Stimulated activated CD8-positive, alpha-beta memory T cell treated with anti-CD3 and anti-CD28 coated beads, Interleukin-2, amount 100 ng/mL, for 48 hours (primary cell): ENCODE measurements at places on chromosomes 1 and 21.

DNA sequence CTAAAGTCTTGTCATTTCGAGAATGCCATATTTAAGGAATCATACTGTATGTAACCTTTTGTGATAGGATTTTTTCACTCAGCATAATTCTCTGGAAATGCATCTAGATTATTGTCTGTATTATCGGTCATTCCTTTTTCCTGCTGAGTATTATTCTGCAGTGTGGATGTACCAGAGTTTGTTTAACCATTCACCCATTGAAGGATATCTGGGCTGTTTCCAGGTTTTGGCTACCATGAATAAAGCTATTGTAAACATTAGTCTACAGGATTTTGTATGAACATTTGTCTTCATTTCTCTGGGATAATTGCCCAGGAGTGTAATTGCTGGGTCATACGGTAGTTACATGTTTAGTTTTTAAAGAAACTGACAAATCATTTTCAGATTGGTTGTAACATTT is 61.8 kb downstream of the ATP1A1 start:
- no peak for DNase-seq

GRCh38 chr1:7482077-7482476 is 289.0 kb upstream of the VAMP3 start:
- DNase-seq, result no peak

DNA sequence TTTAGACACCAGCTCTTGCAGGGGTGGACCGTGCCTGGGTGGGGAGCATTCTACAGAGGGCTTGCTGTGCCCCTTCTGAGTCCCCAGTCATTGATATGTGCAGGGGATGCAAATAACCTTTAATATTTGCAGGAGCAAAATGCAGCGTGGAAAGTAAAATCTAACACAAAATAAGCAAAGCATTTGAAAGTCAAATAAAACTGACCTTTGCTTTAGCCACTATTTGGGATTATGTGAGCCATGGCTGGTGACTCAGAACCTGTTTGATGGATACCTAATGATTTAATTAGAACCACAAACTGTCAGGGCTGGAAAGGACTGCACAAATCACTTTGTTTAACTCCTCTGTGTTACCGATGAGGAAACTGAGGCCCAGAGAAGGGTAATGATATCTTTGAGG is 377.5 kb downstream of the HHAT start:
- DNase-seq, result no peak

GRCh38 chr1:213759359-213760181 is 228.2 kb upstream of the PROX1 start:
- no peak for DNase-seq

DNA sequence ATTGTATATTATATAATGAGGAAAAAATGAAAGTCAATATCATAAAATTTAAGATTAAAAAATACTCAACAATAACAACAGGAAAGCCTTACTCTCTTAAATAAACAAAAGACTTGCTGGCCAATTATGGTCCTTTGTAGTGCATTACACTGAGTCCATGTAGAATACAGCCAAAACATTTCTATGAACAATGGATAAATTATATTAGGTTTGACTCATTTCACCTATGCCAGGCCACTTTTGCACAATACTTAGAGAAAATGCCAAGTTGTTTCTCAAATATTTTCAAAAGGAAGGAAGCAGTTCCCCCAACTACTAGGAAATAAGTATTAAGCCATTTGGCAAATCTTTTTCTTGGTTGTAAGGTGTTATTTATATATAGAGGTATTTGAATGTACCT is 19.8 kb upstream of the UCK2 start:
- no peak for DNase-seq

- no peak for DNase-seq
These were observed 6.4 kb downstream of the CYB5RL start for GRCh38 chr1:54193453-54193852.

DNA sequence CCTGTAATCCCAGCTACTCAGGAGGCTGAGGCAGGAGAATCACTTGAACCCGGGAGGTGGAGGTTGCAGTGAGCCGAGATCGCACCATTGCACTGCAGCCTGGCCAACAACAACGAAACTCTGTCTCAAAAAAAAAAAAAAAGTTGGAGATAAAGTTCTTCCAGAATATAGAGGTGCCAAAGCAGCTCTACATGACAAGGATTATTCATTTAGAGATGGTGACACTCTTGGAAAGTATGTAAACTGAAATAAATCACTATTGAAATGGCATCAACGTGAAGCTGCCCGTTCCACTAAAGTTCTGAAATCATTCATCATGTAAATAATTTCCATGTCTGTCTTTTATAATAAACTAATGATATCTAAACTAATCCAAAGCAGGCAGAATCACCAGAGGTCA is 14.9 kb downstream of the EIF4G3 start:
- DNase-seq, result no peak

- DNase-seq, result peak; percentile 67
These were observed 26.7 kb downstream of the SLC2A1 start for GRCh38 chr1:42931911-42932422.

- DNase-seq, result peak; percentile 14
These were observed 48.7 kb downstream of the SPAG17 start for GRCh38 chr1:118136187-118136941.

GRCh38 chr1:33195556-33195955 is 13.7 kb upstream of the TRIM62 start:
- DNase-seq, result no peak

GRCh38 chr1:153985341-153985912 is 712 bp downstream of the RAB13 start:
- DNase-seq, result peak; percentile 38

GRCh38 chr1:234839663-234840062 is 229.7 kb upstream of the IRF2BP2 start:
- DNase-seq, result no peak
